ENCODE measurements at places on chromosomes 7 and 10.

GRCh38 chr7:95432606-95433005 lies 2.2 kb downstream of the PON2 start:
- DNase-seq = no peak

GRCh38 chr7:13159467-13160184 lies 472.2 kb downstream of the ARL4A start:
- no peak for DNase-seq

DNA sequence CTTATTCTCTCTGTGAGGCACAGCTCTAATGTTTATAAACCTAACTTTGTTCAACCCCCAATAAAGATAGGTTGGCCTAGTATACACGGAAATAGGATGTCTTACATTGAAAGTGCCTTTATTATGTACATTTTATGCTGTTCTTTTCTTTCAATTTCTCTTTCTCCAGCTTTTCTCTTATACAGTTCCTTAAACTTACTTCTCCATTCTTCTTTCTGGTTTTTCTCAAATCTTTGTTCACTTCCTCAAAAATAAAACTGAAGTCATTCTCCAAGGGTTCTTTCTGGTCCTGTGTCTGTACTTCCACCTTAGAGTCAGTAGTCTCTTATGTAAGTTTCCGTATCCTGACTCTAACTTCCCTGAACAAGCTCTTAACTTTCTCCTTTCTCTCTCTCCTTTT lies 29.2 kb upstream of the NAMPT start:
- DNase-seq = no peak

GRCh38 chr10:14163377-14164086 lies 167.2 kb downstream of the FRMD4A start:
- DNase-seq = peak; percentile 38

- DNase-seq = no peak
Observed at GRCh38 chr7:142134909-142135308, 23.4 kb downstream of the MGAM2 start.

GRCh38 chr10:48700493-48700892 lies 15.8 kb downstream of the WDFY4 start:
- DNase-seq = no peak

DNA sequence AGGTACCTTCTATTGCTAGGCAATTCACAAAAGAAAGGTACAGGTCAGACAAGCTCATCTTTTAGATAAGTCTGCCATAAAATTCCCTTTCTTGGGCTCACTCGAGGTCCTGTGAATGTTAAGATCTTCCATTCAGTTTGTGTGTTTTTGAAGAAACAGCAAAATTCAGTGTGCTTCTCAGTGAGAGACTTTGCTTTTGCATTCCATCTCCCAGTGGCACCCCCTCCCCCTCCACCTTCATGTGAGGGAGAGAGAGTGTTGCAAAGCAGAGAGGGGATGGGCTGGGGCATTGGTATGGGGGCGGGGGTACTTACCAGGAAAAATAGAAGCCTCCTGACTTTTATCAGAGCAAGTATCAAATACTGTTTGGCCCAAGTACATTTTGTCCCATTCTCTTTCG lies 3.8 kb upstream of the TECTB start:
- DNase-seq = no peak

DNA sequence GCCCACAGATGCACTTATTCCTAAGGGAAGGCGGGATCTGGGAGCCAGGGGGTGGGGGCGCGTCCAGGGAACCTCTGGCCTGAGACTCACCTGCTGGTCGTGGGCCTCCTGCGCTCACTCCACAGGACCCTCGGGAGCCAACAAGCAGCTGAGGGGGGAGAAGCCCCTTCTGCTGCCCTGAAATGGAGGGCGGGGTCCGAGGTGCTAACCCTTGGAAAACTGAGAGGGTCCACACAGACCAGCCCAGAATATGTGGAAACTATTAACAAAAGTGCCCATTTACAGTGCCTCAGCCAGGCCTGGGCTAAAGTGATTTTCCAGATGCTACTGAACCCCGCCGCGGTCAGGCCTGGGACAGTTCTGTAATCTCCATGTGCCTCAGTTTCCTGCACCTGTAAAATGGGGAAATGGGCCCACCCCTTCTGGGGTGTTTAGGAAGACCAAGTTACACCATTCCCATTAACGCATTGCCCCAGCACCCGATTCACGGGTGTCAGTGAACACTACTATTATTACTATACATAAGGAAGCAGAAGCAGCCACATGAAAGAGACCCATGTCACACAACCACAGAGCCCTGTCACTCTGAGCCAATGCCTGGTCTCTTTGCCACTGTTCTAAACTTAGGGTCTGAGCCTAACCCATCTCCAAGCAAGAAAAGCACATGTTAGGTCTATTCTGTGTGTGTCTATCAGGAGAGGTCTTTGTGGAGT lies 630 bp upstream of the VSTM4 start:
- DNase-seq = no peak

DNA sequence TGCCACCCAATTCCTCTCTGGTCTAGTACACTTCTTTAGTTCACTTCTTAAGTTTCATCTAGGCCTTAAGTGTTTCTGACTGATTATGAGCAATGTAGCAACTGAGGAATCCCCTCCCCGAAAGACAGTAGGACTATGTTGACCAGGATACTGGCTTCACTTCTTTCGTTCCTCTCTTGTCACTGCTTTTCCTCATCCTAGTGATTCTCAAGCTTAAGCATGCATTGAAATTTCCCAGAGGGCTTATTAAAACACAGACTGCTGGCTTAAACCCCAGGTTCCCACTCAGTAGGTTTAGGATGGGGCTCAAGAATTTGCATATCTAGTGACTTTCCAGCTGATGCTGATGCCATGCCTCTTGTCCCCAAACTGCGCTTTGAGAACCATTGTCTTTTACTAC lies 164.6 kb upstream of the WNT16 start:
- DNase-seq = no peak

DNA sequence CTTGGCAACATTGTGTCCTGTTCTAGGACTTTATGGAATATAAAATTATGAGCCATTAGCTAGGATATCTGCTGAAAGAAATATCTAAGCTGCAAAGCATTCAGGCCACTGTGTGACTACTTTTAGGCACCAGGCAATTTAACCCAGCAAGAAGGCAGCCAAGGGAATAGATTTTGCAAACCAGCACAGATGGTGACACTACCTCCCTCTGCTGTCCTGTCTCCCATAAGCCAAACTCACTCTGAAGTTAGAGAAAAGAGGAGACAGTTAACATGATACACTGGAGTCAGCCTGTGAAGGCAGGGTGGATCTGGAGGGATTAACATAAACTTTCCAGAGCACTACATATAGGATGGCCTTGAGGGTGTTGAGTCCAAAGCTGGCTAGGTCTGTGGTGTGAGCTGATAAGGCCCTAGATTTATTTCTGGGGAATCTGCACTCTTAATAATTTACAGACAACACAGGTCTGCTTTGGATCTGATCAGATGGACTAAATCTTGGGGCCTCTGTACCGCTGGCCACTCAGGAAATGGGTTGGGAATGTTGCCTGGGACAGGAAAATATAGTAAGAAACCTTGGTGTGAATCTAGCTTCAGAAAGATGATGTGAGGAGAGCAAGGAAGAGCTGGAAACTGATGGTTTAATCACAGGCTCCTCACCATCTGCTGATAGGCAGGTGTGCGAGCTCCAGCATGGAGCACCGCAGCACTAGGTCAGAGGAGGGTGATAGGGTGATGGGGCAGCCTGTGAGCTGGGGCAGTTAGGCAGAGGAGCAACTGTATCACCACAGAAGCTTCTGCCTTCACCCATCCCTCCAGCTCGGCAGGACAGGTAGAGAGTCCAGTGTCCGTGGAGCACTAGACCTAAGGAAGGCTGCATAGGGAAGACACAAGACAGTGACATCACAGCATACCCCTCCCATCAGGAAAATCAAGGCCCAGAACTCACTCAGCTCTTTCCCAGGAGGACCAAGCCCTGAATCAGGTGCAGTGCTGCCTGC lies 229.9 kb upstream of the PRSS1 start:
- no peak for DNase-seq

- peak; percentile 66 for DNase-seq
Observed at GRCh38 chr7:25389489-25390106, 161.3 kb upstream of the NPVF start.

- no peak for DNase-seq
Observed at GRCh38 chr10:48691812-48692528, 7.3 kb downstream of the WDFY4 start.

GRCh38 chr7:102974366-102975236 lies 61.8 kb downstream of the LRRC17 start:
- no peak for DNase-seq

GRCh38 chr10:18229826-18230225 lies 89.6 kb downstream of the CACNB2 start:
- DNase-seq = peak; percentile 43

DNA sequence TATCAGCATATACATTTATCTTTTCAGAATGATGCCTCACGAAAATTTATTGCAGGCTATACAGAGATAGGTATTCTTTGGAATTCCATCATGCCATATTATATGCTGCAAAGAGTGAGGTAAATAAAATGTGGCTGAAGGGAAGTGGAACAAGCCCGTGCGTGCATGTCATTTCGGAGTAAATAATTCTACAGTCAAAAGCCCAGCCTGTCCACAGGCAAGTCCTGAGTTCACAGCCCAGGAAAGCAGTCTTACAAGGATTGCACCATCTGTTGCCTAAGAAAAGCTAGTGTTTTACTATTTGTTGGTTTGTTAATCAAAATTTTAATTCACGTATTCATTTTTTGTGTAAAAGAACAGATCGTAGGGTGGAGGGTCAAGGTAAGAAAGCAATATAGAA lies 292.4 kb upstream of the AKR1E2 start:
- no peak for DNase-seq

DNA sequence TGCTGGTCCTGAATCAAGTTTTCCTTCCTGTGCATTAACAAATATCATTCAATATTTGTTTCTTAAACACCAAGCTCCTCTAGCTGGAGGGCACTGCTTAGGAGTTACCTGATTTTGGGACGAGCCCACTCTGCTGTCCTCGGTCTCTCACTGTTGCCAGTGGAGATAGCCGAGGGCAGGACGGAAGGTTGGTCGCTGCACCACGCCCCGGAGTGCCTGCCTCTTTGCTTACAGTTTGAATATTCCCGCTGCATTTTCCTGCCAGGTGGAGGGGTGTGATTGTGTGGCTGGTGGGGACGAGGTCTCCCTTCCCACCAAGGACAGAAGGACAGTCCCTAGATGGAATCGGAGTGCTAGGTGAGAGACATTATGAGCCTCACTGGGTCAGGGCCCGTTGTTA lies 201.5 kb downstream of the DNAJB6 start:
- no peak for DNase-seq

DNA sequence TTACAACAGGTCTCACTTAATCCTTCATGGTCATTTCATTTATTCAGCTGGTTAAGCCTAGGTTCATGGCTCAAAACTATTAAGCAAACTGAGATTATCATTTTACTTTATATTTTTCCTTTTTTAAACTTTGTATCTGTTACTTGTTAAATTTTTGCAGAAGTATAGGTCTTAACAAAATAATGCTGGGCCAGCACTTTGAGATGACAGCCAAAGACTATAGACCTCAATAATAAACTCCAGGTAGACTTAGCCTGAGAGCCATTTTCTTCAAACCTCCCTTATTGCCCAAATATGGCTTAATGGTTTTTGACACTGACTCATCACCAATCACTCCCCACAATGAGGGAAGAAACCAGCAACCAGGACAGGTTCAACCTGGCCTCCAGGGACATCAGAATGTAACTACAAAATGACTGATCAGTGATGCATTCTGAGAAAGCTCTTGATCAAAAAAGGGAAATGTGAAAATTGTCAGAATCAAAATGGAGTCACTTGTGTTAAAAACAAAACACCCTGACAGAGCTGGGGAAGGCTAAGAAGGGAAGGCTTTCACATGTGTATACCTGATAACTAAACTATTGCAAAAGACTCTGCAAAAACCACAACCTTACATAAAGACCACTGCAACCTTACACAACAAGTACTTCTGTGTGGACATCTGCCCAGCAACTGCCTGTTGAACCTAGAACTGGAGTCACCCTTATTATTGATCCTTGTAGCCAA lies 2.1 kb upstream of the CCDC126 start:
- peak; percentile 77 for DNase-seq

- DNase-seq = no peak
Observed at GRCh38 chr7:158350166-158350900, 237.3 kb downstream of the PTPRN2 start.

GRCh38 chr7:155412416-155413253 lies 45.3 kb upstream of the EN2 start:
- DNase-seq = peak; percentile 32

DNA sequence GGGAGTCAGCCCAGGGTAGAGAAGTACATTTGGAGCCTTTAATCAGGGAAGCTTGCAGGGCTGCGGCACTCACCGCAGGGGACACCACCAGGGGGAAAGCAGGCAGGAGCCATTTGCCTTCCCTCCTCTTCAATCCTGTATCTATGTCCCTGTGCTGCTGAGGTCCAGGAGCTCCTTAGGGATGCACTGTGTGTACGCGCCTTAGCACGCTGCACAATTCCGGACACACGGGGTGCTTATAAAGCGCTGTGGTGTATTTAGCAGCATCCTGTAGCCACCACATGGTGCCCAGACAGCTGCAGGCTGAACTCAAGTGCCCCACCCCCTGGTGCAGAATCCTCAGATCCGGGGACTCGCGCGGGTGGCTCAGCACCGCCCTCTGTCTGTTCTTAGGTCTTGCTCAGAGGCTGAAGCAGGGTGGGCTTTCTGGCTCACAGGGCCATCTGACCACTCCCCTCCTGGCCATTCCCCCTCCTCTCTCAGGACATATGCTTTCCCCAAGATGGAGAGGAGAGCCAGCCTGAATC lies 421.4 kb downstream of the SDK1 start:
- DNase-seq = no peak

DNA sequence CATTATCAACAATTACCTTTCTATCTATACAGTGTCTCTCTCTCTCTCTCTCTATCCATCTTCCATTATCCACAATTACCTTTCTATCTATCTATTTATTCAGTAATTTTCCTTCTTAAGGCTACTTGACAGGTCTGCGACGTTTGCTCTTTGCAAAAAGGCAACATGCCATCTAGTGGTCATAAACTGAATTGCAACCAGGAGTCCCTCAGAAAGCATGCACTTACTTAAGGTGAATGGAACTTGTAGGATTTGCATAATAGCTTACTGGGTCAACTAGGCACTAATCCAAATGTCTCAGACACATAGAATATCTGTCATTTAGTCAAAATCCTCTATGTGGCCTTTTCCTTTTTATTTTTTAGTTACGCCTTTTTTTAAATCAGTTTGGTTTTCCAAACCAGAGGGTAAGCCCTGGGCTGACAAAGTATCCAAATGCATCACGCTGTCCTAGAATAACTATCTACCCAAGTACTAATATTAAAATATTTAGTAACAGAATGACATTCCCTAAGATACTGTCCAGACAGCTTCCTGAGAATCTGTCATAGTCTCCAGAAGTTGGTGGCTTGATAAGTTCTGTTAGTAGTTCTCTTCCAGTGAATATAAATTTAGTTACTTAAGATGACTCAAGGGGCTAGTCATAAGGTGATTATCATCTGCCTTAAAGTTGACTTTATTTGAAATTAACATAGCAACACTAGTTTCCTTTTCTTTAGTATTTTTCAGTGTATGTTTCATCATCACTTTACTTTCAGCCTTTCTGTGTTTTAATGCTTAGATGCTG lies 208.3 kb downstream of the PPP1R3A start:
- DNase-seq = peak; percentile 77

GRCh38 chr10:6721480-6721879 lies 141.4 kb upstream of the PRKCQ start:
- peak; percentile 90 for DNase-seq

- DNase-seq = no peak
Observed at GRCh38 chr7:1452205-1452604, 7.1 kb downstream of the MICALL2 start.

All from M059J (cell line).